Mesothelial cell of epicardium (in vitro differentiated cells): ENCODE measurements at places on chromosomes 11 and 22. TPM values are rescaled to one million over a fixed set of nuclear protein-coding genes. Genes with fewer than 3 reads are reported as not detected.

- no peak for DNase-seq
Observed at GRCh38 chr11:6646576-6646917, 9.1 kb downstream of the DCHS1 start.

DNA sequence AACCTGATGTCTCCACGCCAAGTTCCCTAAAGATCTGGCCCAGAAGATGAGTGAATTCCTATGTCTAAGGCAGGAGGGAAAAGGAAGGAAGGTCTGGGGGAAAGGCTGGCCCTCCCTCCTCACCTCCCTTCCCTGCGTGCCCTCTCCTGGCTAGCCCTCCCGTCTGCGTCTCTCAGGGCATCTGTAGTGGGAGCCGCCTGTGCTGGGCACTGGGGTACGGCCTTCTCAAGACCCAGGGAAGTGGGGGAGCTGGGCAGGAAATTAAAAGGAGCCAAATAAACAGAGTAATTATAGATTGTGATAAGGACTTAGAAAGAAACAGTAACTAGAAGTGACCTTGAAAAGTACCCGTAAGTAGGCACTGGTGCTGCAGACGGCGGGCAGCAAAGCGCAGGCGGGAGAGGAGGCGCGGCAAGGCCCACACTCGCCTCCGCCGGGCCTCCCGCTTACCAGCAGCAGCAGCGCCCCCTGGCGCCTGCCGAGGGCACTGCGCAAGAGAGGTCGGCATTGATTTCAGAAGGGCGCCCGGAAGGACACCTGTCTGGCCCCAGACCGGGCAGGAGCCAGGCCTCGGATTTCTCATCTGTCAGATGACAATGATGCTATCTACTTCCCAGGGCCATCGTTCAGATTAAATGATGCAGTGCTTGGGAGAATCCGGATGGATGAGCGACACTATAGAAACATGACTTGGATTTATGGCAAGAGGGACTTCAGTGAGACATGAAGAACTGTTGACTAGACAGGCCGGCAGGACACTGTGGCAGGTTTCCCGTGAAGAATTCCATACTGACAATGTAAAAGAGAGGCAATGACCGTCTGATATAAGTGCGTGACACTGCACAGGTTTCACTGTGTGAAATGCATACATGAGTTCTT, 7.3 kb downstream of the KCNJ1 start:
- peak; percentile 78 for DNase-seq

DNA sequence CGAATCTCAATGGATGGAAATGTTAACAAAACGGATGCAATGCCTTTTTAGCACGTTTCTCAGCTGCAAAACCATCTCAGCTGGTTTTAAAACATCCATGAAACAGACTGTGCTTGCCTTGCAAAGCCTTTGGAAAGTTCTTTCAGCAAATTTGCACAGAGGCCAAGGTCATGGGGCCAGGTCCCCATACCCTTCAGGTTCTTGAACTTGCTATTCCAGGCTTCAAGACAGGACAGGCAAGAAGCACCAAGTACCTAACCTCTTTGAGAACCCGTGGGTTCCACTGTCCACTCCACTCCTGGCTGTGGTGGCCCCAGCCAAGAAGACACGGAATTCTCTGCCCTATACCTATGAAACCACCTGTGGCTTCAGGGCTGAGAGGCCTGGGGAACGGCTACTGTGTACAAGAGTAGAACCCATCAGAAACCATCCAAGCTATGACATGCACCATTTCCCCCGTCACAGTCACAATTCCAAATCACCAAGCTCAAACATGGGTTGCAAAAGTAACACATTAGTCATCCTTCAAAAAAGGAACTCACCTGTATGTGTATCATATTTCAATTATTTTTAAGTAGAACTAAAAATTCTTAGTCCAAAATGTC, 17.0 kb downstream of the TNKS1BP1 start:
- no peak for DNase-seq

DNA sequence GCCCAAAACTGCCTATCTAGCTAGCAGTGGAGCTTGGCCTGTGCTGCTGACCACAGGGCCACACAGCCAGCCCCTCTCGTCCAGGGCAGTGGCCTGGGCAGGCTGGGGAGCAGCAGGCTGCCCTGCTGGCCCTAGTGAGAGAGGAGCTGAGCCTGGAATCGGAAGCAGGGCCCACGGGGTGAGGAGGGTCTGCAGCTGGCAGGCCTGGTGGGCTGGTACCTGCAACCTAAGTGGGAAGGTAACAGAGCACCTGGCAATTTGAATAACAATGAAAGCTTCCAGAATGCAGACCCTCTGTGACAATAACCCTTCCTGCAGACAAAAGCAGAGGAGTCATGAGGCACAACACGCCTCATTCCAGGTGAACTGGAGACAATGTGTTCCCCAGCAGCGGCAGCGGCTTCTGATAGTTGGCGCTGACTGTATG, 31.8 kb upstream of the RFPL3 start:
- DNase-seq: no peak

- DNase-seq: no peak
Observed at GRCh38 chr11:64237484-64237951, 3.1 kb downstream of the VEGFB start.

- DNase-seq: no peak
Observed at GRCh38 chr11:35598254-35599125, 19.8 kb upstream of the FJX1 start.

- no peak for DNase-seq
Observed at GRCh38 chr11:80096736-80097135, 655.9 kb upstream of the TENM4 start.

GRCh38 chr11:109405671-109406070, 16.3 kb upstream of the C11orf87 start:
- DNase-seq: no peak

- DNase-seq: no peak
Observed at GRCh38 chr11:95123556-95123955, 33.9 kb downstream of the ENDOD1 start.

PNPLA5 gene
- not detected in 3 replicates for total RNA-seq

DNA sequence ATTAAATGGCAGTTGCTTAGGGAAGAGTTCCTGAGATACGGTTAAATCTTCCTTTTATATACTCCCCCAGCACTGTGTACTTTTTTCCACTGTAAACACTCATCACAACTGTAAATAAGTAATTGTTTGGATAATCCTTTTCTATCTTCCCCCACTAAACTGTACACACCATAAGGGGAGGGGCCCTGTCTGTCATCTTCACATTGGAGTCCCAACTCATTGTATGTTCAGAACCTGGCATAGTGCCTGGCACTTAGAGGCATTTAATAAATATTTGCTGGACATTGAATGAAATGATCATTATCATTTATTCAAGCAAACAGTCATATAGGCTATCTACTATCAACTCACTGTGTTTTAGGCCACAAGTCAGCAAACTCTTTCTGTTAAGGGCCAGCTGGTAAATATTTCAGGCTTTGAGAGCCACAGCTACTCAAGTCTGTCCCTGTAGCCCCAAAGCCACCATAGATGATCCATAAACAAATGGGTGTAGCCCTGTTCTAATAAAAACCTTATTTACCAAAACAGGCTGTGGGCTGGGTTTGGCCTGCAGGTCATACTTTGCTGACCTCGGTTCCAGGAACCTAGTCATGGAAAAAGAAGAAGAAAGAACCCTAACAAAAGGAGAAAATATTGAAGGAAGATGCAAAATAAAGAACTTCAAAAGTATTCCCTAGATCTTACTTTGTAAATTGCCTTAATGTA, 70.0 kb downstream of the AMOTL1 start:
- DNase-seq: no peak

DNA sequence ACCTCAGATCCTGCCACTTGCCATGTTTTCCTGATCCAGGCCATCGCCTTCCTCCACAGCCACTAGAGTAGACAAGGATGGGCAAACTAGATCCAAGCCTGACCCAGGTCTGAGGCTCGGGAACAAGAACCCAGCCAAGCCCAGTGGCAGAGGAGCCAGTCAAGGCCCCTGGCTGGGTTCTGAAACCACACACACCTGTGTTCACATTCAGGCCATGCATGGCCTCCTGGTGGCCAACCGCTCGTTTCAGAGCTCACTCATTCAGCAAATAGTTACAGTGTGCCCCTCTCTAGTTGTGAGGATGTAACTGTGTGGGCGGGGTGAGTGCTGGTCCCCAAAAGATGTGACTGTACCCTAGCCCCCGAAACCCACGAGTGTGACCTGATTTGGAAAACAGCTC, 337.6 kb downstream of the CTTN start:
- DNase-seq: no peak

- no peak for DNase-seq
Observed at GRCh38 chr22:17192186-17192585, 27.0 kb downstream of the ADA2 start.

SAA4 gene
- total RNA-seq: not detected in 3 replicates

MALAT1 gene
- total RNA-seq: 15,343 to 16,172 TPM (median 16,018 TPM) in 3 replicates

DNA sequence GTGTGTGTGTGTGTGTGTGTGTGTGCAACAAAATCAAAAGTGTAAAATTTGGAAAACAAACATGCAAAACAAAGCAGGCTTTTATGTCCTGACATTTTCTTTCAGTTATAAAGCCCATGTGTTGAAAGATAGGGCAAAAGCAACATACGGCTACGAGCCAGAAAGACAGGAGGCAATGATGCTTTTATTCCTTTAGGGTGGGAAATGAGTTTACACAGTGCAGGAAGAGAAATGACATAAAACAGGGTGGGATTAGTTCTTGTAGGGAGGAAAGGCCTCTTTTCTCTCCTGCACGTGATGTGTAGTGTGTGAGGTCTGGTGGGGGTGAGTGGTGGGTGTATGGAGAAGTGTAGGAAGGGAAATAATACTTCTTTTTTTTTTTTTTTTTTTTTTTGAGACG, 29.4 kb downstream of the IL18 start:
- DNase-seq: no peak

GRCh38 chr22:30308518-30309230, 18.1 kb downstream of the TBC1D10A start:
- no peak for DNase-seq

GRCh38 chr11:131669401-131669780, 299.0 kb downstream of the NTM start:
- no peak for DNase-seq

DNA sequence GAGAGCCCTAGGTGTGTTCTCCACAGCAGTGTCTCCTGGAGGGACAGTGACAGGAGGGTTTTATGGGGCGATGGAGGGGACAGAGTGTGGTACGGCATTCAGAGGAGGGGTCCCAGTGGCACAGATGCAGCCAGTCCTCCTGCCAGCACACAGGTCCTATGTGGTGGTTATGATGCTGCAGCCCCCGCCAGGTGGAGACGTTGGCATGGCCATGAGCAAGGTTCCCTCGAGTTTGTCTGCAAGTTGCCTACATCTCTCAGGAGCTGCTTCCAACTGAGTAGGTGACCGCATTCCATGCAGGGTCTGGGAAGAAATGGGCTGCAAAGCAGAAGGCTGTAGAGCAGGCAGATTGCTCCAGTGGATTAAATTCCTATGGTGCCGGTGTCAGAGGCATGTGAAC, 646.0 kb downstream of the TBC1D22A start:
- peak; percentile 1 for DNase-seq

RAB39A gene
- 0.36 to 0.41 TPM in 2 of 3 replicates, not detected in the other for total RNA-seq

QSER1 gene
- total RNA-seq: 62.6 to 64.9 TPM (median 63.0 TPM) in 3 replicates
